ENCODE measurements at places on chromosomes 1 and 21.

GRCh38 chr1:211910913-211911485 lies 80.4 kb upstream of the LPGAT1 start:
- DNase-seq, result no peak

DNA sequence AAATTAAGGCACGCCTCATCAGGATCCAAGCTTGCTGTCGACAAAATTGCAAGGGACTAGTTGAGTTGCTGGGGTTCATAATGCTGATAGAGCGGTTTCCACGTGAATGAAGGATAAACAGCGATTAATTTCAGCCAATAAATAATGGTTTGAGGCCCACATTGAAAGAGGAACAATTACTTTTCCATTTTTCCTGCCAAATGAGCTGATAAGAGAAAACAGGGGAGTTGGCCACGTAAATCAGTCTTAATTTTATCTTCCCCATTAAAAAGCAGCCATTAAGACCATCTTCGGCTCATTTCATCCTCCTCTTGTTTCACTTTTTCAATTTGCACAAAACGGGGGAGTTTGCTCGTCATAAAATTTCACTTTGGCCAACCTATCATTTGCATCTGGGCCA lies 235.5 kb upstream of the RRP15 start:
- no peak for DNase-seq

- DNase-seq, result no peak
Observed at GRCh38 chr21:38688068-38688467, 117.7 kb upstream of the ETS2 start.

DNA sequence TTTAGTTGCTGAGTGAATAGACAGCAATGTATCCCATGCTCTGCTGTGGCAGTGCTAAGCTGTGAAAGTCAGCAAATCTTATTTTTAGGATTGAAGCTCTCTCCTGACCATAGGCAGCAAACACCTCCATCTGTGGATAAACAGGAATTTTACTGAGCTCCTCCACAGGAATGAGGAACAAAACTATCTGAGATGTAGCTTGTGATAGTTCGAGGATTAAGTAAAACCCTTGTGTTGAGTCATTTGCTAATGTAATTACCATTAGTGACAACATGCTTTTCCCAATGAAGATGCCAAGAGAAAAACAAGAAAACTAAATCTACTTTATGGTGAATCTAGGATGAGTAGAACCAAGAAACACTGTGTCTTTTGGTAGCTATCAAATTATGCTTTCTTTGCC lies 122.7 kb downstream of the CLEC20A start:
- no peak for DNase-seq

- no peak for DNase-seq
Observed at GRCh38 chr1:228935855-228936727, 200.8 kb downstream of the RHOU start.

All from Caki2 (cell line).